ENCODE measurements at places on chromosomes 11 and 22. TPM values are rescaled to one million over a fixed set of nuclear protein-coding genes. Genes with fewer than 3 reads are reported as not detected.

- peak; percentile 44 for DNase-seq
These were observed 31.8 kb downstream of the DLG2 start for GRCh38 chr11:85595285-85595884.

DNA sequence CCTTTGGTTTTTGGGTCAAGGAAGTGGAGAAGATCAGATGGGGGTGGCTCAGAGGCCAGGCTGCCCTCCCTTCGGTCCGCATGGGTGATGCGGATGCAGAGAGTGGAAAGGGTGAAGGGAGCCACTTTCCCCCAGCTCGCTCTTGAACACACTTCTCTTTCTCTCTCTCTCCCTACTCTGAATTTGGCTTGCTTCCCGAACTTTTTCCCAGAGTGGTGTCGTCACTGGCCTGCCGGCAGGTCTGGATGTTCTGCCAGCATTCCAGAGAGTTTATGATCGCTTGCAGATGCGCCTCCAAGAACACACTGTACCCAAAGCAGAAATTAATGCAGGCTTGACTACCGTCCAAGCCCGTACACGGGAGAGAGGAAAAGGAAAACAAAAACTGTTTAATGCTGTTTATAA, 103.2 kb downstream of the ZBTB16 start:
- DNase-seq: peak; percentile 99

OR51B5 gene
- total RNA-seq: 0.30 TPM

- DNase-seq: no peak
These were observed 76.8 kb downstream of the JAM3 start for GRCh38 chr11:134145715-134146114.

- peak; percentile 65 for DNase-seq
These were observed 386.5 kb downstream of the SOX6 start for GRCh38 chr11:15969701-15970329.

C22orf31 gene
- 0.20 TPM for total RNA-seq

DNA sequence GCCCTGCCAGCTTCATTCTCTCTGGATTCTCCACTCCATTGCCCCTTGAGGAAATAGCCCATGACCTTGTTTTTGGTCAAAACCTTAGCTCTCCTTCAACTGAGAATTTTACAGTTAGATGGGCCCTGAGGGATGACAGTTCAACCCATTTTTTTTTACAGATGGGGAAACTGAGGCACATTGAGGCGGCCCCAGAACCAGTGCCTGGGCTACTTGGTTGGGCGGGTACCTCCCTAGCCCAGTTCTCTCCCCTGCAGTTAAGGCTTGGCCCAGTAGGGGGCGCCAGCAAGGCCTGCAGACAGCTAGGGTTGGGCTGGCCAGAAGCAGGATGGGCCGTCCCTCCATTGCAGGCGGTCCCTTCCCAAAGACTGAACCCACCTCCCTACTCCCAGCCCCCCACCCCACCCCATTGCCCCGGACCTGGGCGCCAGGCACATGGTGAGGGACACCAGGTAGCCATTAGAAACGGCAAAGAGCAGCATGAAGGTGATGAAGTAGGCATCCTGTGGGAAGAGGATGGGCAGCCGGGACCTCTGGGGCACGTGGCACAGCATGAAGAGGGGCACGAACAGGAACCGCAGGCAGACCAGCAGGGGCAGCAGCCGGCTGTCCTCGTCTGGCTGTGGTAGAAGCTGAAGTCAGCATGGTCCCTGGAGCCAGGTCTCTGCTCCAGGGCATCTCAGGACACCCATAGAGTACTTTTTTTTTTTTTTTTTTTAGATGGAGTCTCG, 7.6 kb downstream of the SLC29A2 start:
- no peak for DNase-seq

MRPL40 gene
- total RNA-seq: 13.9 TPM

DNA sequence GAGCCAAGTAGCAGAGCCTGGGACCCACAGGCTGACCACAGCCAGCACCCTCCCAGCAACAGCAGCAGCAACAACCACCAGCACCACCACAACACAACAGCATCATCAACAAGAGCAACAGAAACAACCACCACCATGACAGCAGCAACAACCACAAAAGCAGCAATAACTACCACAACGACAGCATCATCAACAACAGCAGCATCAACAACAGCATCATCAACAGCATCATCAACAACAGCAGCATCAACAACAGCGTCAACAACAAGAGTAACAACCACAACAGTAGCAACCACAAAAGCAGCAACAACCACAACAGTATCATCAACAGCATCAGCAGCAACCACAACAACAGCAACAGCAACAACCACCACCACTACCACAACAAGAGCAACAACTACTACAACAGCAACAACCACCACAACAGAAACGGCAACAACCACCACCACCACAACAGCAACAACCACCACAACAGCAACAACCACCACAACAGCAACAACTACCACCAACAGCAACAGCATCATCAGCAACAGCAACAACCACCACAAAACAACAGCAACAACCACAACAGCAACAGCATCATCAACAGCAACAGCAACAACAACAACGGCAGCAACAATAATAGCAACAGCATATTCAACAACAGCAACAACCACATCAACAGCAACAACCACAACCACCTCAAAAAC, 22.1 kb upstream of the FGF3 start:
- DNase-seq: no peak

ANKK1 gene
- total RNA-seq: 1.6 TPM

GRCh38 chr22:36756031-36756430, 19.9 kb downstream of the IFT27 start:
- no peak for DNase-seq

ALDH3B2 gene
- total RNA-seq: 19.1 TPM

GRCh38 chr11:88089134-88089533, 86.1 kb downstream of the RAB38 start:
- DNase-seq: no peak

ARL14EP gene
- 26.0 TPM for total RNA-seq

DNA sequence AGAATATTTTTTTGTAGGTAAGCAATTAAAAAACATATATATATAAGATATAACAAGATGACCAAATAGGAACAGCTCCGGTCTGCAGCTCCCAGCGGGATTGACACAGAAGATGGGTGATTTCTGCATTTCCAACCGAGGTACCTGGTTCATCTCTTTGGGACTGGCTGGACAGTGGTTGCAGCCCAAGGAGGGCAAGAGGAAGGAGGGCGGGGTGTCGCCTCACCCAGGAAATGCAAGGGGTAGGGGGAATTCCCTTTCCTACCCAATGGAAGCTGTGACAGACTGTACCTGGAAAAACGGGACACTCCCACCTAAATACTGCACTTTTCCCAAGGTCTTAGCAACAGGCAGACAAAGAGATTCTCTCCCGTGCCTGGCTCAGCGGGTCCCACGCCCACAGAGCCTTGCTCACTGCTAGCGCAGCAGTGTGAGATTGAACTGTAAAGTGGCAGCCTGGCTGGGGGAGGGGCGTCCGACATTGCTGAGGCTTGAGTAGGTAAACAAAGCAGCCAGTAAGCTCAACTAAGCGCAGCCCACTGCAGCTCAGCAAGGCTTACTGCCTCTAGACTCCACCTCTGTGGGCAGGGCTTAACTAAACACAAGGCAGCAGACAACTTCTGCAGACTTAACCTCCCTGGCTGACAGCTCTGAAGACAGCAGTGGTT, 163.8 kb downstream of the CWF19L2 start:
- DNase-seq: no peak

GRCh38 chr11:116605543-116606459, 167.0 kb downstream of the BUD13 start:
- DNase-seq: no peak

- DNase-seq: no peak
These were observed 19.7 kb upstream of the EFCAB6 start for GRCh38 chr22:43831561-43832392.

DNA sequence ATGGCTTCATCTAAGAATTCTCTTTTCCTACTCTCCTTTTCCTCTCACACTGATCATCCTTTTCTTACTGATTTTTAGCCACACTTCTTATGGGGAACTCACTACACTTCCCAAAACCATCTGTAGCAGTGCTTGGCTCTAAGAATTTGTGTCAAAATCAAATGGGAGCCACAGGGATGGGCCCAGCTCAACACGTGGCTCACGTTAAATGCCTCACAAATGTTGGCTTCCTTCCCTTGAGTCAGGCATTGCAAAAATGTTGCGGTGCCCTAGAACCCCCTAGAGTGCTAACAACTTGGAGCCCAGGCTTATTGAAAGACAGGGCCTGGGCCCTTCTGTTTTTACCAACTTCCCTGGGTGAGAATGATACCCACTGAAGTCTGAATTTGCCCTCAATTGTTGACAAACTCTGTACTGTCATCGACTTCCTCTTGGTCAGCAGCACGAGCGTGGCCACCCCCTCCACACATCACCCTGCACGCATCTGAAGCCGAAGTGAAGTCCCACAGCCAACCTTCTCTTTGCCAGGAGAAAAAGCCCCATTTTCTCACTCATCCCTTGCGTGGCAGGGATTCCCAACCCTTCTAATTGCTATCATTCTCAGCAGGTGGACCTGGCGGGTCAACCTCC, 69.7 kb downstream of the ELFN2 start:
- DNase-seq: no peak

OR8D4 gene
- total RNA-seq: 0.30 TPM

WBP2NL gene
- total RNA-seq: 2.6 TPM

Measured in skin of body (tissue), 3 donors.